ENCODE measurements at places on chromosomes 3 and 15. TPM values are rescaled to one million over a fixed set of nuclear protein-coding genes. Genes with fewer than 3 reads are reported as not detected.

- no peak for DNase-seq
Measured at GRCh38 chr15:60557191-60557618, 78.3 kb upstream of the ICE2 start.

- no peak for DNase-seq
Measured at GRCh38 chr3:47006145-47006651, 26.7 kb downstream of the NBEAL2 start.

- DNase-seq, result no peak
Measured at GRCh38 chr3:195911041-195911945, 2.9 kb upstream of the TNK2 start.

- no peak for DNase-seq
Measured at GRCh38 chr3:126056088-126056487, 27.8 kb downstream of the SLC41A3 start.

ZXDC gene
- 15.8 TPM for polyA plus RNA-seq

TTLL13 gene
- polyA plus RNA-seq, result 0.04 TPM
